ENCODE measurements at places on chromosomes 7 and 10. TPM values are rescaled to one million over a fixed set of nuclear protein-coding genes. Genes with fewer than 3 reads are reported as not detected.

DNA sequence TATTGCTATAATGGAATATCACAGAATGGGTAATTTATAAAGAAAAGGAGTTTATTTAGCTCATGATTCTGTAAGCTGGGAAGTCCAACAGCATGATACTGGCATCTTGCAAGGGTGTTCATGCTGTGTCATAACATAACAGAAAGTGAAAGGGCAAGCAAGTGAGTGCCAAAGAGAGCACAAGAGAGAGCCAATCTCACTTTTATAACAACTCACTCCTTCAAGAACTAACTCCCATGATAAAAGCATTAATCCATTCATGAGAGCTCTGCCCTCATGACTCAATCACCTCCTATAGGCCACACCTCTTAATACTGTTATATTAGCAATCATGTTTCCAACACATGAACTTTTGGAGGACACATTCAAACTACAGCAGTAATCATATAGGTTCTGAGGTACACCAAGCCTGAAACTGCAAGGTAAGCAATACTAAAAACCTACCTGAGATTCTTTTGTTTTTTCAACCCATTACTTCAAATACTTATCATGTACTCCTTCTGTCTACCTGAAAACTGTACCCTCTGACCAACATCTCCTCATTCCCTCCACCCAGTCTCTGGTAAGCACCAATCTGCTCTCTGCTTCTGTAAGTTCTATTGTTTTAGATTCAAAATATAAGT, 219.7 kb downstream of the MTERF1 start:
- no peaks in the 10 kb centered on the region for H3K36me3 ChIP-seq
- no peak for DNase-seq
- no peak overlapping the region for H3K4me3 ChIP-seq
- no peaks in the 10 kb centered on the region for H3K4me1 ChIP-seq
- no peak overlapping the region for H3K27ac ChIP-seq

LRRC18 gene
- 1.2 TPM for total RNA-seq

DNA sequence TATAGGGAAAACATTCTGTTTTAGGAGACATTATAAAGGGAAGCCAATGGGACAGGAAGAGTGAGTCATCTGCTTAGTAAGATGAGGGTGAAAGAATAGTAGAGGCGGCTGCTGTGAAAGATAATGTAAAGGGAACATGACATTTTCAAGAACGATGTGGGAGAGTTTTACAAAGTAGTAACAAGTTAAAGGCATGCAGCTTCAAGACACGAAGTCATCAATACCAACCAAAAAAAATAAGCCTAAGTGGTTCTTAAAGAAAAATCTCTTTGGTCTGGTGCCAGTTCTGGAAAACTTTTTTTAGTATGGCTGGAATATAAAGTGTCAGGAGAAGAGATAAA, 6.1 kb downstream of the GSTO1 start:
- H3K4me1 ChIP-seq = peaks cover 15% of the 10 kb centered on the region
- peak overlapping the region; percentile 27 for H3K27ac ChIP-seq
- H3K4me3 ChIP-seq = no peak overlapping the region
- H3K27me3 ChIP-seq = no peaks in the 10 kb centered on the region
- H3K36me3 ChIP-seq = peaks cover 83% of the 10 kb centered on the region

GRCh38 chr7:69932034-69932628, 333.9 kb downstream of the AUTS2 start:
- H3K36me3 ChIP-seq = no peaks in the 10 kb centered on the region
- H3K27me3 ChIP-seq = no peaks in the 10 kb centered on the region
- no peaks in the 10 kb centered on the region for H3K4me1 ChIP-seq
- no peak for DNase-seq

DNA sequence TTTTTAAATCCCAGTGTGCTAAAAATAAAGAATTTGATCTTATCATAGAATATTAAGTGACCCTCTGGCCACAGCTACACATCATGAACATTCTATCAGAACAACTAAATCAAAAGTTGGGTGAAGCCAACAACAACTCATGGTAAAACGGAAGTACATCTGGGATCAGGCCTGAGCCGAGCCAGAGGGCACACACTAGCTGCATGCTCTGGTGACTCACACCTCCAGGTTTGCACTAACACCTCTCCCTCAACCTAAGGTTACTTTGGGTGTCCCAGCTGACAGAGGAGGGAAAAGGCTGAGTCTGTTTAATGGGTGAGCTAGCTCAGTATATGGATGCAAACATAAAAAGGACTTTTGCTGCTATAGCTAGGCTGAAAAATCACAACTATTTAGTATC, 281.6 kb downstream of the HGF start:
- no peaks in the 10 kb centered on the region for H3K4me1 ChIP-seq
- no peaks in the 10 kb centered on the region for H3K27me3 ChIP-seq
- H3K4me3 ChIP-seq = no peak overlapping the region
- no peaks in the 10 kb centered on the region for H3K36me3 ChIP-seq

DNA sequence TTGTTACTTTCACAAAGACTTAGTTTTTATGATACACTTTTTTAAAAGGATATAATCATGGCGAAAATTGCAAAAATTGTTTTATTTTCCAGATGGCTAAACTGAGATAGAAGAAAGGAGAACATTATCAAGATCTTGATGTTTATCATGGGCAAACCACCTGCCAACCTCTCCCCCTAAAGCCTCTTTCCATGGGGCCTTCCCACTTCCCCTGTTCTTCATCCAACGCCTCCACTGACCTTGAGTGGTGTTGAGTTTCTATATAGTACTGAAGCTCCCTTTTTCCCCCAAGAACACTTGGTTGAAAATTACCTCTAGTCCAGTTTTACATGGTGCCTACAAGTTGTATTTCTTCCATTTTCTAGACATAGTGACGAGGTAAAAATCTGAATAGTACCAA, 5.0 kb downstream of the CREB3L2 start:
- H3K4me1 ChIP-seq = peaks cover 71% of the 10 kb centered on the region
- DNase-seq = no peak
- no peaks in the 10 kb centered on the region for H3K27me3 ChIP-seq
- H3K4me3 ChIP-seq = no peak overlapping the region
- no peaks in the 10 kb centered on the region for H3K36me3 ChIP-seq

All from left lung (tissue), 14 donors.